ENCODE measurements at places on chromosomes 16 and 17. TPM values are rescaled to one million over a fixed set of nuclear protein-coding genes. Genes with fewer than 3 reads are reported as not detected.

Gene RPL38
- 1,240 TPM for total RNA-seq

DNA sequence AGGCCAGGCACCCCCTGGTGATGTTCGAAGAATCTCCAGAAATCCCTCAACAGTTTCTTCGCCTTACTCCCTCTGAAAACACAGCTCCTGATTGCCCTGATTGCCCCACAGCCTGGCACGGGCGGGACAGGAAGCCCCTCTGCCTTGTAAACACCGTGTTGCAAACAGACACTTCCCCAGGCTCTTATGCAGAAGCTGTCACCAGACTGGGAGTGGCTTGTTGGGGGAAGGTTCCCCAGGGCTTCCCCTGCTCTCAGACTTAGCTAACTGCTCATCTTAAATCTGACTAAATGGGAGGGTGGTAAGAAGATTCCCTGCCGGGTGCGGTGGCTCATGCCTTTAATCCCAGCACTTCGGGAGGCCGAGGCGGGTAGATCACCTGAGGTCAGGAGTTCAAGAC is 11.2 kb downstream of the PIK3R5 start:
- DNase-seq: no peak

DNA sequence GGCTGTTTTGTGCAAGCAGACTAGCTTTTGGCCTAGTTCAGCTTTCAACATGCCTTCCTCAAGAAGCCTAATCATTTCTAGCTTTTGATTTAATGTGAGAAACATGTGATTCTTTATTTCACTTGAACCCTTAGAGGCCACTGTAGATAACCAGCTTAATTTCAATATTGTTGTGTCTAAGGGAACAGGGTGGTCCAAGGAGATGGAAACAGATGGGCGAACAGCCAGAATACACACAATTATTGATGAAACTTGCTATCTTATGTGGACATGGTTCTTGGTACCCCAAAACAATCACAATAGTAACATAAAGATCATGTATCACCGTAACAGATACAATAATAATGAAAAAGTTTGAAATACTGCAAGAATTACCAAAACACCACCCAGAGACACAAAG is 4.8 kb downstream of the NPRL3 start:
- no peak for DNase-seq

Gene SLC22A31
- total RNA-seq: not detected

DNA sequence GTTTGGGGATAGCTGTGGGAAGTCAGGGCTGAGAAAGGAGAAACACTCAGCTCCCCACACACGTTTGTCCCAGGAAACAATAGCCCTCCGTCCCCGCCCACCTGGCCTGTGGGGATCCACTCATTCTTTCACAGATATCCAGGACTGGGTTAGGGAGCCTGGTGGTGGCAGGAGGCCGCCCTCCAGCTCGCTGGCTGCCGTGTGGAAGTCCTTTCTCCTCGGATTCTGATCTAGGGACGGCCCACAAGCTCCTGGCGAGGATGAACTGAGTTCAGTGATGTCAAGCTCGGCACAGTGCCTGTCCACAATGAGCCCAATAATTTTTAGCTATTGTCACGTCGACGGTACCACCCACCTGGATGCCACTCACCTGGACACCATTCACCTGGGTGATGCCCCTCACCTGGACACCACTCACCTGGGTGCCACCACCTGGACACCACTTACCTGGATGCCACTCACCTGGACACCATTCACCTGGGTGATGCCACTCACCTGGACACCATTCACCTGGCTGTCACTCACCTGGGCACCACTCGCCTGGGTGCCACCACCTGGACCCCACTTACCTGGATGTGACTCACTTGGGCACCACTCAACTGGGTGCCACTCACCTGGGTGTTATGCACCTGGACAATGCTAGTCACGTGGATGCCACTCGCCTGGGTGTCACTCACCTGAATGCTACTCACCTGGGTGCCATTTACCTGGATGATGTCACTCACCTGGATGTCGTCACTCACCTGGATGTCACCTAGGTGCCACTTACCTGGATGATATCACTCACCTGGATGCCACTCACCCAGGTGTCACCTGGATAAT is 172.5 kb upstream of the FOXF1 start:
- no peak for DNase-seq

Gene NHLRC4
- total RNA-seq: 0.24 TPM

Gene GPR139
- not detected for total RNA-seq

- DNase-seq: no peak
These were observed 18.5 kb upstream of the KCTD5 start for GRCh38 chr16:2663553-2664546.

GRCh38 chr16:85430523-85431421 is 182.3 kb upstream of the GSE1 start:
- no peak for DNase-seq

DNA sequence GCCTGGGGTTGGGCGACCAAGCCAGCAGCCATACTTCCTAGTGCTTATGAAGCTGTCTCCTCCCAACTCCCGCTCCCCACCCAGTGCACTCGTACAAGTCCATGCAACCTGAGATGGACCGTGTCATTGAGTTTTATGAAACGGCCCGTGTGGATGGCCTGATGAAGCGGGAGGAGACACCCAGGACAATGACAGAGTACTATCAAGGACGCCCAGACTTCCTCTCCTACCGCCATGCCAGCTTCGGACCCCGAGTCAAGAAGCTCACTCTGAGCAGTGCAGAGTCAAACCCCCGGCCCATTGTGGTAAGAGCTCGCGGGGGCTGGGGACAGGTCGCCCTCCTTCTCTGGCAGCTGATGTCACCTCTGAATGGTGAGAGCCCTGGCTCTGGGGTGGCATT is 11.0 kb upstream of the KATNB1 start:
- DNase-seq: no peak

DNA sequence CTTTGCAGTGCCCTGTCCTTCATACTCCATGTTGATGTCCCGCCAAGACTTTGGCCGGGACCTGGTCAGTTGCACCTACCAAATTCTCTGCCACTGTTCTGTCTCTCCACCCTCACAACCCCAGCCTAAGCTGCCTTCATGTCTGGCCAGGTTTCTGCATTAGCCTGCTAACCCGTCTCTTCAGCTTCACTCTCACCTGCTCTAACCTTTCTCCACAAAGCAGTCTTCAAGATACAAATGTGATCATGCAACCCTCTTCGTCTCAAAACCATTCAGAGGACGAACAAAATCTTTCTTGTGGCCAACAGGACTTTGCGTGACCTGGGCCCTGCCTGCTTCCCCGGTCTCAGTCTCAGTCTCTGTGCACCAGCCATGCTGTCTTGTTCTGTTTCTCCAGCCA is 148.2 kb downstream of the WSCD1 start:
- DNase-seq: no peak

GRCh38 chr17:38417210-38417951 is 10.9 kb upstream of the ARHGAP23 start:
- DNase-seq: peak; percentile 15

GRCh38 chr17:59716427-59716826 is 9.0 kb downstream of the VMP1 start:
- no peak for DNase-seq

GRCh38 chr17:13558588-13558987 is 43.1 kb downstream of the HS3ST3A1 start:
- DNase-seq: no peak

- DNase-seq: no peak
These were observed 160.0 kb upstream of the CCL2 start for GRCh38 chr17:34095106-34095505.

DNA sequence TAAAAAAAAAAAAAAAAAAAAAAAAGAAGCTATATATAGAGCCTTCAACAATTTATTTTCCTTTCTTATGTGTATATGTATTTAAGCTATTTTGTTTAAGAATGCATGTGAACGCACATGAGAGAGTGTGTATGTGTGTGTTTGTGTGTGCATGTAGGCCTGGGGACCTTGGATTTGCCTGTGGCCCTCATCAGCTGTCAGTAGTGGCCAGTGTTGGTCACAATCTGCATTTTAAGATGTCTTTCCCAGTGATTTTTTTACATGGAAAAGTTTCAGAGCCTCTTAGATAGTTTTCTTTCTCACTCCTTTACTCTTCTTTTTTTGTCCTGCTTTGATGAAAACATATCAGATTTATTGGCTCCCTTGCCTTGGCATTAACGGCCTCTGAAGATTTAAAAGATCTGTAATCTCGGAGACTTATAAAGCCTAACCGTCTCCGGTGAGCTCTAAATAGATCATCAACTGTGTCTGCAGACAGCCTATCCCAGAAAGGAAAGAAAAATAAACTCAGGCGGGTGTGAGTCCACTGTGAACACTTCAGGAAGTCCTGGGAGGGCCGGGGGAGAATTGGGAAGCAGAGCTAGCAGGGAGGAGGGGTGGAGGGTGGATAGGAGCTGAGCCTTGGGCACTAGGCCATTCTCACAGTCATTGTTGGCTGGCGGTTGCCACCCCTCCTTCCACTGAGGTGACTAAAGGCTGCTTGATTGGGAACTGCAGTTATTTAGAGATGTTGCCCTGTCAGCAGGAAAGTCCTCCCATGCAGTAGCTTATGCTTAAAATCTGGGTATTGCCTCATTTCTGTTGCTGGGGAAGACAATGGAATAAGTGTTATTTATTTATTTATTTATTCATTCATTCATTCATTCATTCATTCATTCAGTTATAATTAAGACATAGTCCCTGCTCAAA is 86.8 kb downstream of the WWP2 start:
- DNase-seq: peak; percentile 88

DNA sequence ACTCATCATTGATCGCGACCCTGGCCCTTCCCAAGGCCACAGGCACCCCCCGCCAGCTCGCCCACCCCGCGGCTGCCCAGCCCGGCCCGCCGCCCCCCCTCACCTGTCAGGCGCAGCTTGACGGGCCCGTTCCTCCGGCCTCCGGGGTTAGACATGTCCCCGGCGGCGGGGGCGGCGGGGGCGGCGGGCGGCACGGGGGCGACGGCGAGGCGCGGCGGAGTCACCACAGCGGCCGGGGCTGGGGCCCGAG is 456 bp downstream of the SMURF2 start:
- no peak for DNase-seq

Gene TPSD1
- not detected for total RNA-seq

- no peak for DNase-seq
These were observed 9.4 kb downstream of the C16orf89 start for GRCh38 chr16:5056352-5056751.

DNA sequence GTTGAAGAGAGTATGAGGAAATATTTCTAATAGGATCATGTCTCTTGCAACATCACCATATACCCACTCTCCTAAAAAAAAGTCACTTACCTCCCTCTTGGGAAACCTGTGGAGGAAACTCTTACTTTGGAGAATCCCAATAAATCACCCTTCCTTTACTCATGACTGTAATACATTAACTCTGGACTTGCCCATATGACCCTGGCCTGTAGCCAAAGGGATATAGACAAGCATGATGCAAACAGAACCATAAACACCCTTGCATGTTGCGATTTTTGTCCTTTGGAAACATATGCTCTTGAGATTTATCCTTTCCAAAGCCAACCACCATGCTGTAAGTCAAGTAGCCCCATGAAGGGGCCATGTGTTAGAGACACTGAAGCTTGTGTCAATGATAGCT is 19.5 kb downstream of the CDH11 start:
- no peak for DNase-seq

GRCh38 chr17:46143827-46144236 is 49.4 kb downstream of the KANSL1 start:
- no peak for DNase-seq

- no peak for DNase-seq
These were observed 927.6 kb upstream of the CDH8 start for GRCh38 chr16:62963846-62964245.

Gene CHST4
- not detected for total RNA-seq

Gene SLC9A5
- 0.98 TPM for total RNA-seq

DNA sequence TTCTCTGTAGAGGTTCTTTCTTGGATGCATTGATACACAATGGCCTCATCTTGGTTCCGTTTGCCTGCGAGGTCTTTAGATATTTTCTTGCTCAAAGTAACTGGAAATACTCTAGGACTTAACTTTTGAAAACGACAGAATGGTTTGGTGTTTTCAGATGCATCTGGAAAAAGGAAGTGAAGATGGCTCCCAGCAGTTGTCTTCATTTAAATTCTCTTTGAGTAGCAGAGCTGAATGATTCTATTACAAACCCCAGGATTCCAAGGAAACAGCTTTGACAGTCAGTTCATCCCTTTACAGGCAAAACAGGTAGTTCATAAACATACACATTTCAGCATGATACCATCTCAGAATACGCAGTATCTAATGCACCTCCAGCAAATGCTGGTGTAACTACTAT is 54.8 kb downstream of the PSMD12 start:
- DNase-seq: no peak

- peak; percentile 80 for DNase-seq
These were observed 15.7 kb upstream of the DHX8 start for GRCh38 chr17:43467981-43468581.

Gene TEFM
- total RNA-seq: 17.2 TPM

- no peak for DNase-seq
These were observed 591 bp downstream of the YPEL3 start for GRCh38 chr16:30095166-30096078.

DNA sequence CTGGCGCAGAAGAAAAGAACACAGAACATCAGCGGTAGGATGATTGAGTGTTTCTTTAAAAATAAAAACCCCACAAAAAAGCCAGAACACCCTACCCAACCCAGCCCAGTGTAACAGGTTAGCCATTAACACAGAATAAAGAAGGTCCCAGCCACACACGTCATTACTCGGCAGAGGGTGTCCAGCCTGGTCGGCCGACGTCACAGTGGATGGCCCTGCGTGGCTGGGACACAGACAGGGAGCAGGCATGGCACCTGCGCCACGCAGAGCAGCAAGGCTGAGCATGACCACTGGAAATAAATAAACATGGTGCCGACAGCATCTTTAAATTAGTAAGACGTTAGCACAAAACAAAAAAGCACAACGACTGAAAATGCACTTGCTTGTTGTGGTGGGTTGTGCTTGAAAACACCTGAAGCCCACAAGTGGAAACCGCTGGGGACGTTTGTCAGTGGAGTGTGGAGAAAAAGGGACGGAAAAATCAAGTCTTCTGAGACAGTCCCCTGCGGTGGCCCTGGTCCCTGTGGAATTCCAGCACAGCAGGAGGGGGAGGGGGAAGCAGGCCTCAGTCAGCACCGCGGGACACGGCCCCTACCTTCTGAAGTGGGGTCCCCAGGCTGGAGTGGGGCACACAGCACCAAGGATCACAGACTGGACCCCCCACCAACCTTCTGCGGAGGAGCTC is 39.2 kb downstream of the SLC7A5 start:
- DNase-seq: no peak

- no peak for DNase-seq
These were observed 19.8 kb upstream of the NF1 start for GRCh38 chr17:31074772-31075555.

GRCh38 chr16:29029168-29029994 is 44.5 kb downstream of the LAT start:
- DNase-seq: peak; percentile 92

DNA sequence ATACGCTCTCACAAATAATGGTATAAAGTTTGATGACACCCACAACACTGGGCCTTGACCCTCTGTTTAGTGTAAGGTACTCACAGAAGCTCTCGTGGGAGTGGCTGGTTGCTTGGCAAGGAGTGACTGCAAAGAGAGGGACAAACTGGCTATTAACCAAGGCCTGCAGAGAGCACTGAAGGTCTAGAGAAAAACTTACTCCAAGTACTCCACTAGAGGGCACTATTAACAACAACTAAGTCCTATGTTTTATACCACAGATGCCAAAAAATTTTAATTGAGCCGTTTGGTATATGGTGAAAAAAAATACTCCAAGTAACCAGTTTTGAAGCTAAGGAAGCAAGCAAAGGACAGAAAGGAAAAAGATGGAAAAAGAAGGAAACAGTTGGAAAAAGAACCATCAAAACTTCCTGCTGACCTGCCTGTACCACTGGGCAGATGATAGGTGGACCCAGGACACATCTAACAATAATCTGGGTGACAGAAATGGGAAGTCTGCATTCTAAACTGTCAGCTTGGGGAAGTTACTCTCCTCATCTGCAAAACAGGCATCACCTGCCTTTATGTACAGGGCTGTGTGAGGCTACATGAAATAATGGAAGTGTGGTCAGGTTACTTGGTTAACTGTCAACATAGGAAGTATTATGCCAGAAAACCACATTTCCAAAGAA is 23.2 kb downstream of the DYNC1LI2 start:
- peak; percentile 69 for DNase-seq
